ENCODE measurements at places on chromosomes 12 and 14.
A peak's percentile ranks its signal among the peaks of the same experiment; 100 is the strongest.

- no peak for DNase-seq
Measured at GRCh38 chr12:13340149-13340548, 143.6 kb downstream of the EMP1 start.

DNA sequence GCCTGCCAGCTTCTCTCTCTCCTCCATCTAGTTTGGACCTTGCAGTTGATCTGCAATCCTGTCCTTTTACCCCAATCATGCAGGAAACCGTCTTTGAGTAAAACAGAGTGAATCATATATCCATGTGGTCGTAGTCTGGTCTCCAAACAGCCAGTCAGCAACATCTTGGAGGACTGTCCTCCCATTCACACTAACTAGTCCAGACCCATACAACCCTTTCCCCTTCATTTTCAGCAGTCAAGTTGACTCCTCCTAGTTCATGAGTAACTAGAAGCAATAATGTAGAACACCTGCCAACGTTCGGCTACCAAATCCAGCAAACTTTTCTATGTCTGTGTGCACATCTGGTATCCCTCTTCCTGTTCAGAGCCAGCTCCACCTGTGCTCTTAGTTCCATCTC lies 10.8 kb upstream of the BIN2 start:
- DNase-seq: no peak

GRCh38 chr14:81884382-81884781 lies 350.7 kb upstream of the SEL1L start:
- DNase-seq: peak; percentile 13

GRCh38 chr14:57060276-57060955 lies 208.3 kb downstream of the EXOC5 start:
- DNase-seq: peak; percentile 28

GRCh38 chr12:132305991-132306884 lies 23.2 kb downstream of the GALNT9 start:
- no peak for DNase-seq

GRCh38 chr12:47833591-47834012 lies 13.9 kb upstream of the HDAC7 start:
- no peak for DNase-seq

DNA sequence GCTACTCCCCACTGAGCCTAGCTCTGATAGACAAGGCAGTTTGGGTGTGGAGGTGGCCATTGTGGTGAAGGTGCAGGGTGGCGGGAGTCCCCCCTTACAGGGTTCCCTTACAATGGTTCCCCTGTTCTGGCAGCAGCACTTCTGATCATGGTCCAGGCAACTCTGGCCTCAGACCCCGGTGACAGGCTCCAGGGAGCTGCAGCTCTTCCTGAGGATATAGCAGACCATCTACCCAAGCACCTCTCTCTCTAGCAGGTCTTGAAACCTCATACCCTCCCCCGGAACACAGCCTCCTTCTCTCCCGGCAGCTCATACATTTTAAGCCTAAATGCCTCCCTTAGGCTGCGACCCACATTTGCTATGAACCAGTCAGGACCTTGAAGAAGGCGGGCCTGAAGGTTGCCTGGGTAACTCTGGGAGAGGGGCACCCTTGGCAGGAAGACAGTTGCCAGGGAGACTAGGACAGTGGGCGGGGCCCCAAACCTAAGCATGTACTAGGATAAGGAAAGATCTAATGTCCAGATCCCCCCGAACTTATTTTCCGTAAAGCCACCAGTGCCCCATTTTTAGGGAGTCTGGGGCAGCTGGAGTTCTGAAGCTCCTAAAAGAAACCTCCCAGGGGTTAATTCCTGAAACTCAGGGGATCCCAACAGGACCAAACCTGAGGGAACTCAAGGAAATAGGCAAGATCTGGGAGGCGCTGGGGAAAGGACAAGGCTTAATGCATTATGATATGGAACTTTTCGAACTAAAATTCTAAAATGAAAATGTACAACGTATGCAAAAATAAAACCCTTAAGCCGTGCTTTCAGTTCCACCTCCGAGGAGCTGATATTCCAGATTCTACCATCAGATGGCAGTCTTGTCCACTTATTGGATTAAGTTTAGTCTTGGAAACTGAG lies 4.5 kb upstream of the GDF11 start:
- peak; percentile 98 for DNase-seq

GRCh38 chr12:120944645-120945217 lies 33.6 kb upstream of the HNF1A start:
- peak; percentile 42 for DNase-seq

DNA sequence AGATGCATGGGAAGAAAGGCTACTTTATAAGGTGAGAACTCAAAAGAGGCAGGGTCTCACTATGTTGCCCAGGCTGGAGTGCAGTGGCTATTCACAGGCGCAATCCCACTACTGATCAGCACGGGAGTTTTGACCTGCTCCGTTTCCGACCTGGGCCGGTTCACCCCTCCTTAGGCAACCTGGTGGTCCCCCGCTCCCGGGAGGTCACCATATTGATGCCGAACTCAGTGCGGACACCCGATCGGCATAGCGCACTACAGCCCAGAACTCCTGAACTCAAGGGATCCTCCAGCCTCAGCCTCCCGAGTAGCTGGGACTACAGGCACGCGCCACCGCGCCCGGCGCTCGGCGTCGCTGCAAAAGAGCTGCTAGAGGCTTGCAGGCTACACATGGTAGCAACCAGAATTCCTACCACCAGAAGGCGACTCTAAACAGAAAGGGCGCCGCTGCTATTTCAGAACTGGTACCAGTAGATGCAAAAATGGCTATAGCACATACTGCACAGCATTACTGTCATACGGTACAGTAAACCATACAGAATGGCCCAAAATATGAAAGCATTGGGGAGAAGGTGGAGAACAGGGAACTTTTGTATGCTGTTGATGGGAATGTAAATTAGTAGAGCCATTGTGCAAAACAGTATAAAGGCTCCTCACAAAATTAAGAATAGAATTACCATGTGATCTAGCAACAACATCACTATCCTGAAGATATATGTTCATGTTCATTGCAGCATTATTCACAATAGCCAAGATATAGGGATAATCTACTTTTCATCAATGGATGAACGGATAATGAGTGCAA lies 1.2 kb upstream of the NEMF start:
- peak; percentile 81 for DNase-seq

DNA sequence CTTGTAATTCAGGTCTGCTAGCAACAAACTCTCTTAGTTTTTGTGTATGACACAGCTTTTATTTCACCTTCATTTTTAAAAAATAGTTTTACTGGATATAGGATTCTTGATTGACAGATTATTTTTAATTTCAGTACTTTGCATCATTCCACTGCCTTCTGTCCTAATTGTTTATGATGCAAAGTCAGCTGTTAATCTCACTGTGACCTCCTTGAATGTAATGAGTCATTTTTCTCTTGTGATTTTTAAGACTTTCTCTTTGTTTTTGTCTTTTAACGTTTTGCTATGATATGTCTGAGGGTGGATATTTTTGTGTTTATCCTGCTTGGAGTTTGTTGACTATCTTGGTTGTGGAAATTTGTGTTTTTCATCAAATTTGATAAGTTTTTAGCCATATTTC lies 126.3 kb upstream of the FBXO33 start:
- DNase-seq: no peak

GRCh38 chr12:81077686-81078441 lies at the start of gene ACSS3:
TSS of gene ACSS3 (plus strand) at chr12:81078079. CDS start at chr12:81078121, 42 bp downstream.
- peak; percentile 75 for DNase-seq

DNA sequence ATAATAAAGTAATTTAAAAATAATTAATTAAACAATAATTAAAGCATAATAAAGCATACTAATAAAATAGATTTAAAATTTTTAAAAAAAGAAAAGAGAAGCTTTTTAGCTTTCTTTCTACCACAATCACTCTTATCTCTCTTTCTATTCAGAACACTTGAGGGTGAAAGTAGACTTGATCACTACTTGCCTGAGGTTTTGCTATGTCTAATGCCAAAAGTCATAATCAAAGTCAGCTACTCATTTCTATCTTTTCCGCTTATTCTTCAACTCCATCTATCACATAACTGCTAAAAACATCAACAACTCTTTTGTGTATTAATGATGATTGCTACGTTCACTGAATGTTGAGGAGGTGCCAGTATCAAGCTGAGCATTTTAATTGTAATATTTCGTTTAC lies 202.0 kb upstream of the KRR1 start:
- DNase-seq: no peak

DNA sequence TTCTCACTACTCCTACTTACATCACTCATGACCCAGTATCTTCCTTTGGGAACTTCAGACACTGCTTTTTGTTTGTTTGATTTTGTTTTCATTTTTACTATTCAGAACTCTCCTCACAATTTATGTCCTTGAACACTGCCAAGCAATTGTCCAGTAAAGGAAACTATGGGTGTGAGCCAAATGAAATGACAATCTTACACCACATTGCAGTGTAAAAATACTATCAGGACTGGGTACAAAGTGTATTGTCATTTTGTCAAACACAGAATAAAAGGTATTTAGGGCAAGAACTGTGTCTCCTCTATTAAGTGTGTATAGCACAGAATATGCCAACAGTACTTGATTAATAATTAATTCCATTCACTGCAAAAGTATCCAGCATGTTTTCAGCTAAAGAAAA lies 199.3 kb downstream of the ALG10B start:
- DNase-seq: no peak

DNA sequence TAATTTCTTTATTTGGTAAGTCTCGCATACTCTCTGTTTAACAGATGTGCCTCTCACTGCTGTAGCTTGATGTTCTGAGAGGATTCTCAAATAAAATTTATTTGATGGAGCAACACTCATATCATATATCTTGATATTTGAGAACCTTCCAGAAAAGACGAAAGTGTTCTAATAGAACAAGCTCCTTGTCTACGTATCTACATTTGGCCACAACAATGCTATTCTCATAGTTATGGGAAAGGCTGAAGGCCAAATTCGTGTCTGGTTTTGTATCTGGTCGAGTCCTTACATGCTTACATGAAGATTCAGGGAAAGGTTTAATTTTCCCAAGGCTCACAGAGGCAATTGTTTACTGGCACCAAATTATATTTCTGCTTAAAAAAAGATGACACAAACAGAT lies 186.7 kb upstream of the SLC38A2 start:
- no peak for DNase-seq

DNA sequence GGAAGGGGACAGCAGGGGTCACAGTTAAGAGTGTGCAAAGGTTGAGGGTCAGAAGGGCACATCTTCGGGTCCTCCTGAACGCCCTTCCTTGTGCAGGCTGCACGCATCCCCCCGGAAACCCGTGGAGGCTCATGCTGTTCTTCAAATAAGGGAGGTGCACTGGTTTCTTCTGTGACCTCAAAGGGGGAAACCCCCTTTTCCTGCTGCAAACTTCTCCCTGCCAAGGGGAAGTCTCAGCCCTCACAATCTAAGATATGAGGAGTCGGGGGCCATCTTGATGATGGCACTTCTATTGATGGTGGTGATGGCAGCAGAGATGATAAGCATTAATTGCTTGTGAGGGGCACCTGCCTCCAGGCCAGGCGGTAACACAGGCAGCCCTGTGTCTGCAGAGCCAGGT lies 40.0 kb downstream of the ISCA2 start:
- no peak for DNase-seq

- DNase-seq: peak; percentile 18
Measured at GRCh38 chr12:71371122-71371521, 68.5 kb upstream of the LGR5 start.

DNA sequence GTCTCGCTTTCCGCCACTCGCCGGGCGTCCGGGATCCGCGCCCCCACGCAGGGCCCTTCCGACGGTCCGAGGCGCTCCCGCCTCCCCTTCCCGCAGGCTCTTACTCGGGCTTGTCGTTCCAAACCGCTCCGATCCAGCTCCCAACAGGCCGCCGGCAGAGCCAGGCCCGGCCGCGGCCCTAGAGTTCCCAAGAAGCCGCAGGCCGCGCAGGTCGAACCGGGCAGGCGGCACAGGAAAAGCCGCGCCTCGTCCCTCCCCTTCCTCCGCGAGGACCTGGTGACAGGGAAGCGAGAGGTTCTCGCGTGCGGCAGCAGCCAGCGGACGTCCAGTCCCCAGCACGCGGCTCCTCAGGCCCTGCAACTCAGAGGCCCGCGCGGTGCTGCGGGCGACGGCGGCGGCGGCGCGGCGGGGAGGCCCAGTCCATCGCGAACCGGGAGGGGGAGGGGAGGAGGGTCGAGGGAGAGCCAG lies 272 bp downstream of the HECTD1 start:
- no peak for DNase-seq

DNA sequence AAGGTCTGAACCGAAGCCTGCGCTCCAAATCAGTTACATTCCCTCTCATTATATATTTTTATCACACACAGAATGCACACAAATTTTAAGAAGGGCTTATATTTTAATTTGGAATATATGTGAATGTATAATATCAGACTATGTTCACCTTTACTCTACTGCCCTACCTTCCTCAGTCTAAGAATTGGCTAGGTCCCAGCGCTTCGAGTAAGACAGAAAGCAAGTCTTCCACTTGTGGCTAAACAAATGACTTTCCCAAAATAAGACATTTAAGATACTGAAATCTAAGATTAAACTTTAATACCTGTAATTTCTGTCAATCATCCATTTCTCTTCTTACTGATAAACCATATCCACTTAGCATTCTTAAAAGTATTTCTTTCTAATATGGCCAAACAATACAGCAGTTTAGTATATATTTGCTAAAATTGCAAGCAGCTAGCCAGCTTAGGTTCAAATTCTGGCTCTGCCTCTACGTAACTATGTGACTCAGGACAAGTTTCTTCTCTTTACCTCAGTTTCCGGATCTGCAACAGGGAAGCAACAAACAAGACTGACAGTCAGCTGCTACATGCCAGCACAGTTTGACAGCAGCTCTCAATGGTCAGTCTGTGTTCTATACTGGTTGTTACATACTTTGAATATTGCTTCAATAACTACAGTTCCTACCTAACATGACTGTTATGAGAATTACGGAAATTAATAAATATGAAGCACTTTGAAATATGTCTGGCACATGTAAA lies 2.0 kb downstream of the INTS13 start:
- DNase-seq: no peak

DNA sequence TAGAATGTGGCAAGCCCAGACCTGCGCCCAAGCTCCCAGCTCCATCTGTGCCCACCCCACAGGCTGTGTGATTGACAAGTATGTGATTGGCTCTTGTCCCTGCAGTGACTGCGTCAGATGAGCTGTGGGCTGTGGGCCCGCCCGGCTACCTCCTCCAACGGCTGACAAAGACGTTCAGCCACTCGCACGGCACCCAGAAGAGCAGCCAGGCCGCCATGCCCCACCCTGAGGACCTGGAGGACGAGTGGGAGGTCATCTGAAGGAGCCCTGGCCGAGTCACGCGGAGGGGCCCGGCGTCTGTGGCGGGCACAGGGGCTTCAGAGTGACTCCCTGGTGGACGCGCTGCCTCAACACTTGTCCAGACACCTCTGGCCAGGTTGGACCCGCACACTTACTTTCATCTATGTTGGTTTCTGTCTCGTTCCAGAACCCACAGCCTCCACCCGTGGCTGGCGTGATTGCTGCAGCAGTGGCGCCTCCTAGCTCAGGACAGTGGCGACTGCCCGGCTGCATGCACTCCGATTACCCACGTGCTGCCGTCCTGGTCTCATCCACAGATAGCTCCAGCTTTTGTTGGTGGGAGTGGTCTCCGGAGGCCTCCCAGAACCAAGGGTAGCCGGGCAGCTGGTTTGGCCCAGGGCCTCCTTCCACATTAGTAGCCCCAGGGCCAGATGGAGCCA lies 11.4 kb downstream of the ANKRD9 start:
- no peak for DNase-seq

DNA sequence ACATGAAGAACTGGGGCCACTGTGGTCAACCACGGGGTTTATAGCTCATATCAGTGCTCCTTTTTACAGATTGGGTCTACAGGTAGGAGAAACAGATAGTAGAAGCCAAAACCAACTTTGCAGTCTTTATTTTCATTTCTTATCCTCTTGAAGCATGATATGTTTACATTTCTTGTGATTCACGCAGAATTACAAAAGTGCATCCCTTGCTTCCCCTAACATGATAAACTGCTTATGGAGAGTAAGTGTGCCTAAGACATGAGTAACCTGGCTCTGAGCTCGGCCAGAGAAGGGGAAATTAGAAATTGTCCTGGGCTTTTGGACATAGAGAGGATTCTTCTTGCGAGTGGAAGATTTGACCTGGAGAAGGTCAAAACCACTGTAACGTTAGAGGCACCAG lies 18.4 kb downstream of the PWP1 start:
- no peak for DNase-seq
